ENCODE measurements at places on chromosomes 4 and X.
A peak's percentile ranks its signal among the peaks of the same experiment; 100 is the strongest.

DNA sequence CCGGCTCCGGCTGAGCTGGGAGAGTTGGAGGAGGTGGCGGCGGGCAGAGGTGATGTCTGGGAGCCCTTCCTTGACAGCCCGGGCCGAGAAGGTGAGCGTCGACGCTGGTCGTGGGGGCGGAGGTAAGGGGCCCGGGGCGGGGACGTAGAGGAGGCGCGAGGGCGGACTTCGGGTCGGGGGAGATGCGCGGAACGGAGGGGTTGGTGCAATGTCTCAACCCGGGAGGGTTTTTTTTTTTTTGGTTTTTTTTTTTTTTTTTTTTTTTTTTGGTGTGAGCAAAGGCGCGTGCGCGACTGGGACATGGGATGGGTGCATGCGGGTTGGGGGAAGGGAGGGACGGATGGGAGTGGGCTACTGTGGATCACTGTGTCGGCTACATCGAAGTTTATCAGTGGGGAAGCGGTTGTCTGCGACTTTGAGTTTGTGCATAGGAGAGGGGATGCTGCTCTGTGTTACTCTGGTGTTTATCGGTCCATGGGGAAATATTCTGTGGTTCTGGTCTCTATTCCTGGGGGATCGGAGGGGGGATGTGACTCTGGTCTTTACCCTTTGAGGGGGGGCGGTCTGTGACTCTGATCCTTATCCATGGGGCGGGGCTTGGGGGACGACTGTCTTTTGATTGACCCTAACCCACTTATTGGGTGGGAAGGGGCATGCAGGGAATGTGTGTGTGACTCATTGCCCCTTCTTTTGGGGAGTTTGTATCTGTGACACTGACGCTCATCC, 537 bp downstream of the RBM10 start:
- DNase-seq = no peak

GRCh38 chr4:182143086-182143821, 99.9 kb upstream of the TENM3 start:
- DNase-seq = peak; percentile 79

GRCh38 chr4:147247579-147247978, 233.3 kb upstream of the EDNRA start:
- DNase-seq = no peak

DNA sequence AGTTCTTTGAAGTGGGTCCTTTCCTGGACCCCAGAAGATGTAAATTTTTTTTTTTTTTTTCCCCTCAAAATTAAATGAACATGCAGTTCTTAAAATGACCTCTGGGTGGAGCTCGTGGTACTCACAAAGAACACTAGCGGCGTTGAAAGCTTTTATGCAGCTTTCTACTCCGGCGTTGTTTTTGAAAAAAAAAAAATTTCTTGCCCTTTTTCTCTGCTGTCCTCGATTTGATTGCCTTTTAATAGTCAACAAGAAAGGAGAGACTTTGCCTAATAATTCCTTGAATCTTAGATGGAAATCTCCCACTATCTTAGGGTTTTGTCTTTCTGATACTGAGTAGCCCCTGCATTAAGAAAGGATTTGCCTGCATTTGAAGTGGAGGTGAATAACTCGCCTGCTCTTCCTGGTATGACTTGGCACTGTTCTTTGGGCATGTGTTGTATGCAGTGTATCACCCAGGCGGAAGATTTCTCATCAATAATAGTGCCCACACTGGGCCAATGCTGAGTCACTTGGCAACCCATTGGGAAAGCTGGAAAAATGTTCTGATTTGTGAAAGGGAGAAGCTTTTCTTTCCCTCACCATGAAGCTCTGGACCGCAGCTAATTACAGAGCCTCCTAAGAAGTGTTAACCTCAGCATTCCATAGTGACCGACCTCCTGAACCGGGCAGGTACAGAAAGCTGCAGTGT, 104.0 kb downstream of the PHEX start:
- DNase-seq = peak; percentile 87

DNA sequence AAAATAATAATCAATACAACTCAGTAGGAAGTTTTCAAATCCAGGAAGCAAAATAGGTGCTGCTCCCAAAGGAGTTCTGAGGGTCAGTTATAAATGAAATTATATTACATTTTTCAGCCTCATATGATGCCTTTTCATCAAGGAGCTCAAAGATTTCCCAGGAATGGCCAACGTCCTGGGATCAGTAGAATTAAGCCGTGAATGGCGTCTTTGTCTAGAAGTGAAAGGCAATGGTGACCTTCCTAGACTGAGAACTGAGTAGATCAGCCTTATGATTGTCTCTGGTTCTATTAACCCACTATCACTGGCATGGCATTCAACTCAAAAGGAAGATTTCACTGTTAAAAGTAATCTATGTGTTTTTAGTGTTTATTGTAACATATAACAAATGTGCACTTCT, 74.4 kb downstream of the ENOX2 start:
- DNase-seq = no peak
